ENCODE measurements at places on chromosomes 4 and X.
A peak's percentile ranks its signal among the peaks of the same experiment; 100 is the strongest.

DNA sequence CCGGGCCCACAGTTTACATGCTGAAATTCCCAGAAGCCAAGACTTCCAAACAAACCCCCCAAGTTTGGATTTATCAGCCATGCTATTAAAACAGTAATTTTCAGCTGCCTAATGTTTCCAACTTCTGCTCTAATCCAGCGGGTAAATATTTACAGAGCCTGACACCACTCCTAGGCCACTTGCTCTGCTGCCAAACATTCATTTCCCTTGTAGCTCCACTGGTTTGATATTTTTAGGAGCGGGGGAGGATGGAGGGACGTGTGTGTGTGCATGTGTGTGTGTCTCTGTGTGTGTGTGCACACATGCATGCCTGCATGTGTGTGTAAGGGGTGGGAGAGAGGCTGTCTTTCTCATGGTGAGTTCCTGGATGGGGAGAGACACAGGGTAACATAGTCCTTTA, 115.7 kb upstream of the PJA1 start:
- no peak for DNase-seq

- no peak for DNase-seq
Measured at GRCh38 chrX:38577738-38578137, 16.4 kb downstream of the TSPAN7 start.

- DNase-seq: no peak
Measured at GRCh38 chrX:82466994-82467393, 1041.1 kb upstream of the POU3F4 start.

DNA sequence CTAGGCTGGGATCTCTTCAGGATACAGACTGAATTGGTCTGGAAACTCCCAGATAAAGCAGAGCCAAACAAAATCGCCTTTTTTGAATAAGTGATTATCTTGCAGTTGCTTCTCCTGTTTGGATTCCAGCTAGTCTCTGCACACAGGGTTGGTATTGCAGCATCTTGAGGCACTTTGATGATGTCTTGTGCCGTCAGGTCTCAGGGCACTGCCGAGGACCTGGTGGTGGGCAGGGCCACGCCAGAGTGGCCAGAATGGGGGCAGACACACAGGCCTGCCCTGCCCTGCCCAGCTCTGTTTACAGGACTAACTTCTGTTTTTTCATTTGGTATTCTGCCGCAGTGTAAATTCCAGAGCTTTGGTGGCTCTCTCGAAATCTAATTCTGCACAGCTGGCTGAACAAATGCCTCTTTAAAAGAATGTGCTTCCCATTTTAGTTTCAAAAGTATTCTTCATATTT, 276.1 kb downstream of the NR3C2 start:
- no peak for DNase-seq

- no peak for DNase-seq
Measured at GRCh38 chr4:123744664-123745290, 348.2 kb downstream of the SPRY1 start.

- no peak for DNase-seq
Measured at GRCh38 chr4:111945014-111945413, 200.2 kb upstream of the FAM241A start.

GRCh38 chr4:183469936-183470335, 25.5 kb downstream of the CDKN2AIP start:
- DNase-seq: peak; percentile 13

All from SW480 (cell line).